Prostate gland (tissue), 2 donors: ENCODE measurements at places on chromosomes 7 and 10.

DNA sequence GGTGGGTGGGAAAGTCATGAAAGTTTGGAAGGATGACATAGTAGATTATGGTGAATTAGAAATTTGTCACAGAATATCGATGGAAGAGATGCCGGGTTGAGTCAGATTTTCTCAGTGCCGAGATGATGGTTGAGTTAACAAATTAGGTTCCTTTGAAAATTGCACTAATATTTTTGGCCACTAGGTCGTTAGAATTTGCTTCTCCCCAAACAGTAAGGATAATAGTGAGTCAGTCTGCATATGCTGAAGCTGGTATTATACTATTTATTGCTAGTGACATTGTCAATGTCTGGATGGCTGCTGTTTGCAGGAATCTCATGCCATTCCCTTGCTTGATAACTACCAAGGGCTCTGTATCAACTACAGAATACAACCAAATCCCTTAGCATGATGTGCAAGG, 37.7 kb upstream of the MINDY3 start:
- no peak for DNase-seq

GRCh38 chr10:125057158-125058001, 103.0 kb downstream of the CTBP2 start:
- DNase-seq: peak; percentile 67

DNA sequence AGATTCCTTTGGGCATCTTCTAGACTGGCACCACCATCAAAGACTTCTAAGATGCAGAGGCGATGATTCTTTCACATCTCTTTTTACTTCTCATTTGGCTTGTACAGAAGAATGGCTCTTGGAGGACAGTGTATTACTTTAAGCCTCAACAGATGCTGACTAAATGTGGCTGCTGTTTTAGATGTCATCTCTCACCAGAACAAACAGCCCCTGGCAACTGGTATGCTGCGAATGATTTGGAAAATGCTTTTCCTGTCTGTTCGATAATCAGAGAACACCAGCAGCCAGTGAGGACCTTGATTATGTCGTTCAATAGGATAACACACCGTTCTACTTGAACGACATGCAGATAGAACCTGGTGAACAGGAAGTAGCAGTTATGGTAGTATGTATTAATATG, 131.8 kb downstream of the RNF216 start:
- no peak for DNase-seq

- no peak for DNase-seq
Measured at GRCh38 chr7:139749545-139749944, 28.3 kb downstream of the HIPK2 start.

- no peak for DNase-seq
Measured at GRCh38 chr7:115693779-115694178, 336.8 kb downstream of the TFEC start.

DNA sequence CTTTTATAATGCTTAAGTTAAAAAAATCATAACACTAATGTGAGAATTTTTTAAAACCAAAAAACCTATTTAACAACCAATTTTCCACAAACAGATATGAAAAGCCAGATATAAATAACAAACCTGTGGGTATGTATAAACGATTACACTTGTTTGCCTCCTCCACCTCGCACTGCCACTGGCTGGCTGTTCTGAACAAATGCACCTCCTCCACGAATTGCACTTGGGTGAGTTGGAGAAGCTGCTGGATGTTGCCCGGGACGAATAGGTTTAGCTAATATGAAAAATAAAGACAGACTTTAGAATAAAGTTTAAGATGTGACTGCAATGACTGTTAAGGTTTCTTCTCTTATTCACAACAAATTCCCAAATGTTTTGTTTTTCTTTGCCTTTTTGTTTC, 40.8 kb downstream of the KIF5B start:
- DNase-seq: no peak

DNA sequence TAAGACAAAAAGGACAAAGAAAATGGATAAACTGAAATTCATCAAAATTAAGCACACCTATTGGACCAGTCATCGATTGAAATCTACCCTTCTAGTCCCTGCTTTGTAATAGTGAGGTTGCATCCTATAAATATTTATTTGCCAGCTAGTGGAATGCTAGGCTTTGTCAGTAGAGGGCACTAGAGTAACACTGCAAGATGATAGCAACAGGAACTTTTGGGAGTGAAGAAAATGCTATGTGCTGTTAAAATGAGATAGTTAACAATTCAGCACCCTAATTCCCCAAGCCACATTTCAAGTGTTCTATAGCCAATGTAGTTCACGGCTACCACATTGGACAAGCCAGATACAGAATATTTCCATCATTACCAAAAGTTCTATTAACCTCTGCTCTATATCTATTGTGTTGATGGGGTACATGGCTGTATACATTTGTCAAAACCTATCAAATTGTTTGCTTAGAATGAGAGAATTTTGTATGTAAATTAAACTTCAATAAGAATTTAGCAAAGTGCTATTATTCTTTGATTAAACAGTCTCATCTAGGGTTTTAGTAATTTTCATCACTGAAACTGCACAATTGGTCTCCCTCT, 69.8 kb downstream of the LSMEM1 start:
- DNase-seq: peak; percentile 26

- DNase-seq: no peak
Measured at GRCh38 chr7:20153999-20154398, 63.2 kb downstream of the MACC1 start.

GRCh38 chr10:3668276-3668965, 116.6 kb downstream of the KLF6 start:
- peak; percentile 46 for DNase-seq

- no peak for DNase-seq
Measured at GRCh38 chr7:149007146-149007545, 21.2 kb downstream of the PDIA4 start.

DNA sequence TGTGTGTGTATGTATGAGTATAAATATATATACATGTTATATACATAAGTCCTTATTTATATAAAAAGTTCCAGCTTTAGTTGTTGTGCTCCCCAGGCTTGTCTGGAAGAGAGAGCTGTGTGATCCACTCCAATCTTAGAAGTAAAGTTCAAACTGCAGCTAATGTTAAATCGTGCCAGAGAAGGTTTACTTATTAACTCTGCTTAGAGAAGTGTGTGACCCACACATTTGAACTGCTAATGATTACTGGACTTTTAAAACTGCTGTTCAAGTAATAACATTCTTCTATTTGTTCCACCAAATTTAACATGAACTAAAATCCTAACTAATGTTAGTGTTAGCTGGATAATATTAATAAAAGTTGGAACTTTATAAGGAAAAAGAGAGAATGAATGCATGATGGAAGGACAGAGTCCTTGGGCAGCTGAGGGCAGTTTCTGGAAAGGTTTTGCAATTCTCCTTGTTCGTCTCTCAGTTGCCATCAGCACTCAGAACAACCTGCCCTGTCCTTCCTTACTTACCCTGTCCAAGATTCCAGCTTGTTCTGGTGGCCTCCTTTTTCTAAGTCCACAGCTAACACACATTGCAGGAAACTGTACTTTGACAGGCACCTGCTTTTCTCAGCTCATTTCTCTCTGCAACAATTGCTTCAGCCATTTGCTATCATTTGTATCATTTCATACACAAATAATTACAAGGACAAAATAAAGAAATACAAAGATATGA, 162.6 kb downstream of the FAM107B start:
- DNase-seq: no peak

DNA sequence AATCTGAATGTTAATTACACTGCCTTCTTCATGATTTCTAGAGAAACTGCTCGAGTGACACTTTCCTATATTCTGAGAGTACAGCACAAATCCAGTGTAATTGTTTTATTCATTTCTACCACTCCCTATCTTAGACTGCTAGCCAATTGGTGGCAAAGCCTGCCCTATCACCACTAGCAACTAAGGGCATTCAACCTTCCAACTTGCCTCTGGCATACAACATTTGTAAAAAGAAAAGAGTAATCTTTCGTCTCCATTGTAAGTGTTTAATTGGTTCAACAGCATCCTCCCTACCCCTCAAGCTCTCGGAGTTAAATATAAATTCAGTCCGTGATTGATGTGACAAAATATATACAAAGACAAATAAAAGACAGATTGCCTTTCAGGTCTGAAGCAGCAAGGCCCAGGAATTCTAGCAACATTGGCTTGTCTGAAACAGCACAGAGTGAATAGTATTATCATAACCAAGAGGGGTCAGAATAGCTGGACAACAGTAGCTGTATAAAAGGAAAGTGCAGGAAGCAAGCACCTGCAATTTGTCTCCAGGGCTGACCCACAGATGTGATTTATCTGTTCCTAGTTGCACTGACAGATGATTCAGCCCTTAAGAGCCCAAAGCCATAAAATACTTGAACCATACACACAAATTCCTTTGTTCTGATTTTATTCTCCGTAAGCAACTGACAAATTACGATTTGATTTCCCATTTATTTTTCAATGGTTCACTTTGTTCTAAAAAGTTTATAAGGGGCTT, 47.6 kb upstream of the ANKRD1 start:
- DNase-seq: no peak

DNA sequence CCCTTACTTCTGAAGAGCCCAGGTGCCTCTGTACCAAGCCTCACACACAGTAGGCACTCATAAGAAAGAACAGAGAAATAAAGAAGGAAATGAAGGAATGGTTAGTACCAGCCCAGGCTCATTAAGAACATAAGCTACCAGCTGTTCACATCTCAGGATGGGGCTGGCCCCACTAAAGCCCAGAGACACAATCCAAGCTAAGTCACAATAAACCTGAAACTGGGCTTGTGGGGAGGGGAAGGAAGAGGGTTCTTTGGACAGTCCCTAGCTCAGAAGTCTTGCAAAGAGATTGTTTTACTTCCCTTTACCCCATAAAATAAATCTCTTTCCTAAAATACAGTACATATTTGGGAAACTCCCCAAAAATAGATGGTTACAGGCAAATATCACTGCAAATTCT, 24.3 kb downstream of the FBXW4 start:
- DNase-seq: no peak

GRCh38 chr10:48821692-48822091, 117.9 kb downstream of the LRRC18 start:
- no peak for DNase-seq

- DNase-seq: no peak
Measured at GRCh38 chr10:7258948-7259523, 151.8 kb downstream of the SFMBT2 start.

GRCh38 chr10:26468700-26469099, 30.6 kb downstream of the APBB1IP start:
- DNase-seq: no peak

GRCh38 chr7:29343399-29343798, 148.8 kb downstream of the CHN2 start:
- DNase-seq: no peak

DNA sequence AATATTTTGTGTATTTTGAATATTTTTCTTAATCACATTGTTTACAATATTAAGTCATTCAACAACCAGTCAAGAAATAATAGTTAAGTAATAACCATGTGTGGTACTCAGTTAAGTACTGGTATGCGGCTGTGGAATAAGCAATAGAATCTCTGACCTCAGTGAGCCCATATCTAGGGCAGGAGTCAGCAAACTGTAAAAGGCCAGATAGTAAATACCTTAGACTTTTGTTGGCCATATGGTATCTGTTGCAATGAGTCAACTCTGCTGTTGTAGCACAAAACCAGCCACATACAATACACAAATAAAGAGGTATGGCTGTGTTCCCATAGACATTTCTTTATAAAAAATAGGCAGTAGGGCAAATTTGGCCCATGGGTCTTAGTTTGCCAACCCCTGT, 311.6 kb upstream of the SEMA3A start:
- DNase-seq: no peak

DNA sequence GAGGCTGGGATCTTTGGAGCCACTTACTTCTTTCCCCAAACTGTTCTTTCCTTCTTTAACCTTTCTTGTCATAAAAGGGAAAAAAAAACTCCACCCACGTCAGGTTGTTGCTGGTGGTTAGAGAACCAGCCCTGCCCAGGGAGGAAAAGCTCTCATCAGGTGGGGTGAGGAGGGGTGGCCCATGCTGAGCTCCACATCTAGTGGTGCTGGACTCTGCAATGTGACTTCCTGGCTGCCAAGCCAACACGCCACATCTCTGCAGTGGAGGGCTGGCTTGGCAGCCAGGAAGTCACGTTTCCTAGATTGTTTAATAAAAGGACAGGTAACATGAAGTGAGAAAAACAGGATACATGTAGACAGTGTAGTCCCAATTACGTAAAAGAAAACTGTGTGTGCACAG, 37.4 kb downstream of the WIPF3 start:
- DNase-seq: no peak

DNA sequence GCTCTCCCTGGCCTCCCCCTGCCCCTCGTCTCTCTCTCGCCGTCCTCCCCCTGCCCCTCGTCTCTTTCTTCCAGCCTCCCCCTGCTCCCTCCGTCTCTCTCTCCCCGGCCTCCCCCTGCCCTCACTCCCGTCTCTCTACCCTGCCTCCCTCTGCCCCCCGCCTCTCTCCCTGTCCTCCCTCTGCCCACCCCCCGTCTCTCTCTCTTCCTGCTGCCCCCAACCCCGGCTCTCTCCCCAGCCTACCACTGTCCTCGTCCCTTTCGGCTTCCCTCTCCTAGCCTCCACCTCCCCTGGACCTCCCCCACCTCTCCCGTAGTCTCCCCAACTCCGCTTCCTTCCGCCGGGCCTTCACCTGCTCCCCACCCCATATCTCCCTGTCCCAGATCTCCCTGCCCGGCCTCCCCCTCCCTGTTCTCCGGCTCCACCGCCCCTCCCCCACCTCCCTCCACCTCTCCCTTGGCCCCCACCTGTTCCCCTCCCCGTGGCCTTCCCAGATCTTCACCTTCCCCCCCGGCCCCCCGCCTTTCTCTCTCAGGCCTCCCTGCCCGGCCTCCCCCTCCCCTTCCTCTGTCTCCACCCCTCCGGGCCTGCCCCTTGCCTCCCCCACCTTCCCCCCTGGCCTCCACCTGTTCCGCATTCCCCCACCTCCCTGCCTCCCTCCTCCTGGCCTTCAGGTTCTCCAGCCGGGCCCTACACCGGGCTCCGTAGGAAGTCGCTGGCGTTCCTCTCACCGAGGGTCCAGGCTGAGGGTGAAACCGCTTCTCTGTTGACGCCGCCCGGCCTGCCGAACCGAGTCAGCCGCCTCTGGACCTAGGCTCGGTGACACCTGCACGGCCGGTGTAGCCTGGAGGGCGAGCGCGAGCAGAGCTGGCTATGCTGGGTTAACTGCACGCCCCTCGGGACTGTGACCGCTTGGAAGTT, 1.2 kb downstream of the GET4 start:
- no peak for DNase-seq

DNA sequence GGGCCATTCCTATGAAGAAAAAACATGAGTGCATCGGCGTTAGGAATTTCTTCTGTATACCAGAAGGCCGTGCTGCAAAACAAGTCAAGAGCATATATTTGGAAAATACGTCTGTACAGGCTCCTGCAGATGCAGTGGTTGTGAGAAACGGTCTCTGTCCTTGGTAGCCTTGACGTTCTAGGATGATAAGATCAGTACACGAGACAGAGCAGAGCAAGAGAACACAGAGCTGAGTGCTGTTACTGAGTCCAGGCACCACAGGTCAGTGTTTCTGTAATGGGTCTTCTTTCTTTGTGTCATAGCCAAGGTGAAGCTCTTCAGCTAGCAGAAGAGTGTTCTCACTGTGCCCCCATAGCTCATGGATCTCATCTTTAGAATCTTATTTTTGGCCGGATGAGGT, 62.8 kb downstream of the WDR37 start:
- DNase-seq: no peak
